ENCODE measurements at places on chromosomes 2 and 18.

DNA sequence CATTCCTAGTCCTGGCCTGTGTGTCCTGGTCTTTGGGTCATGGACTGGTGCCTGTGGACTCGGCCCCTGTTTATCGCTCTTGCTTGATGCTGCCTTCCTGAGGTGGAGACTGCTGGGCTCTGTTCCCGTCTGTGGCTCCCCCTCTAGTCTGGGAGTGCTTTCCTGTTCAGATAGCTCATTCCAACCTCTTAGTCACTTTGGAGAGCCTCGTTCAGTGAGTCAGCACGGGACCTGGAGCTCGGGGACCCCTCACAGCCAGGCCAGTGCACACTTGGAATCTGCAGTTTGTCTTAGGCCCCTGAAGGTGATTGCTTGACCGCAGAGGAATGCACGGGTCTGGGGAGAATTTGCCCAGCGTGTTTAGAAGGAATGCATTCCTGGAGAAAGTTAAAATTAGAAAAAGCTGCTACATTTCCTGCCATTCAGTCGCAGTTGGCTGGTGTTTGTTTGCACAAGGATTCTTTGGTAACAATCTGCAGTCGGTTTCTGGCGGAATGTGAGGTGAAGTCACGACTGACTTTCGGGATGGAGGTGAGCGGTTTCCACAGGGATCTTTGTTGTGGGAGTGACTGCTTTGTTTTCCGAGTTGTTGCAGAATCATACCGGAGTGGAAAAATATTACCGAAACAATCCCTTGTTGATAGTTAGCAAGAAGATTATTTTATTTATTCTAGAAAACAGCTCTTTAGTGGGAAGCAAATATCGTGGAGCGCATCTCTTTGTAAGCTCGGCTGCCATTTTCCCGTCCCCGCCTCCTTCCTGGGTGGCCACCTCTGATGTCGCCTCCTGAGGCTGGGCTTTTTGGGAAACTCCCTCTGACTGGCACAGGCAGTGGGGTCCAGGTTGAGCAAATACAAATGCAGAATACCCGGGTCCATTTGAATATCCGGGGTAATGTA lies 29.6 kb downstream of the SH3BP4 start:
- DNase-seq: no peak

- no peak for DNase-seq
Observed at GRCh38 chr2:55056024-55056521, 5.8 kb upstream of the RTN4 start.

- DNase-seq: no peak
Observed at GRCh38 chr2:100043891-100044255, 98.5 kb downstream of the AFF3 start.

- no peak for DNase-seq
Observed at GRCh38 chr18:44178476-44178875, 502.2 kb upstream of the SETBP1 start.

DNA sequence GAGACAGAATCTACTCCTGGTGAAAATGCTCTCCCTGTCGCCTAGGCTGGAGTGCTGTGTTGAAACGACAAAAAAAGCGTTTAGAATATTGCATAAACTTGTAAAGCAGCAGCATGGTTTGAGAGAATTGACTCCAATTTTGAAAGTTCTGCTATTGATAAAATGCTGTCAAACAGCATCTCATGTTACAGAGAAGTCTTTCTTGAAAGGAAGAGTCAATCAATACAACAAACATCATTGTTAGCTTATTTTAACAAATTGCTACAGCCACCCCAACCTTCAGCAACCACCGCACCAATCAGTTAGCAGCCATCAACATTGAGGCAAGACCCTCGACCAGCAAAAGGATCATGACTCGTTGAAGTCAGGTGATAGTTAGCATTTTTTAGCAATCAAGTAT lies 6.9 kb downstream of the C2orf76 start:
- DNase-seq: no peak

GRCh38 chr2:56009758-56010458 lies 86.3 kb upstream of the EFEMP1 start:
- no peak for DNase-seq

DNA sequence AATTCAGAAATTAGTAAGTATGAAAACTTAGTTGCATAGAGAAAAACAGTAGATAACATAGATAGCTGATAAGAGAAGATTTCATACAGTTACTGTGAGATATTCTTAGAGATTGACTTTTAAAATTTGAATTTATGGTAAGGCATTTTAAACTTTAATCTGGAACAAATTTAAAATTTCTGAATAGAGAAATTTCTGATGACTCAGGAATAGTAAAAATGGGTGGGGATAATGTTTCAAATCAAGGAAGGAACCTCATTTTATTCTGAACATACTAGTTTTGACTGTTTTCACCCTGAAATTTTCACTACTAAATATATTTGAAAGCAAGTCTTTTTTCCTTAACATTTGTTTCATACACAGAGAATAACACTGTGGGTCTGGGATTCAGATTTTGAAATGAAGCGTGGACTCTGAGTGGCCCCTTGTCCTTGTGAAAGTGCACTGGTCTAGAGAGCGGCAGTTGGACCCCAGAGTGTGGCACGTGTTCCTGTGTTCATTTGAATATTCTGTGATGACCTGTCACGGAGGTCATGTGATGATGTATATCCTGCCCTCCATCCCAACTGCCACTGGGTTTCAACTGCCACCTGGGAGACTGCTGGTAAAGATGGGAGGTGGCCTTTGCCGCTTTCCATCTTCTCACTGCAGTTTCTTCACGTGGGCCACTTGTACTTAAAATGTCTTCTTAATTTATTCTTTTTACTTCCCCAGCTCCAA lies 38.5 kb upstream of the RAB6D start:
- no peak for DNase-seq

- no peak for DNase-seq
Observed at GRCh38 chr2:121076498-121076820, 208.5 kb downstream of the TFCP2L1 start.

DNA sequence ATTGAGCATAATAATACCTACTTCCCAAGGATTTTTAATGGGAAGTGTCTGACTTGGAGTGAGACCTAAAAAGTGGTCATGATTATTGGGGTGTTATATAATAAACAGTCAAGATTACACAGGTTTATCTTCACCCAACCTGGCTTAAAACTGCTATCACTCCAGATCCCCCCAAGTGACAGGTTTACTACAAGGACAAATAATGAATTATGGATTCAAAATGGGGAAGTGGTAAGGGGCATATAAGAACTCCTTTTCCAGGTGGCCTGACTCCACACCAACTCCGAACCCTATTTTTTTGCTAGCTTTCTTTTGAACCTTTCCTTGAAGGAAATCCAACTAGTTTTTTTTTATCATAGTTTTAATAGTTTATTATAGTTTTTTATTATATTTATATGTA lies 663.0 kb upstream of the FANCL start:
- DNase-seq: no peak

- DNase-seq: no peak
Observed at GRCh38 chr2:181306785-181307184, 150.4 kb upstream of the ITGA4 start.

DNA sequence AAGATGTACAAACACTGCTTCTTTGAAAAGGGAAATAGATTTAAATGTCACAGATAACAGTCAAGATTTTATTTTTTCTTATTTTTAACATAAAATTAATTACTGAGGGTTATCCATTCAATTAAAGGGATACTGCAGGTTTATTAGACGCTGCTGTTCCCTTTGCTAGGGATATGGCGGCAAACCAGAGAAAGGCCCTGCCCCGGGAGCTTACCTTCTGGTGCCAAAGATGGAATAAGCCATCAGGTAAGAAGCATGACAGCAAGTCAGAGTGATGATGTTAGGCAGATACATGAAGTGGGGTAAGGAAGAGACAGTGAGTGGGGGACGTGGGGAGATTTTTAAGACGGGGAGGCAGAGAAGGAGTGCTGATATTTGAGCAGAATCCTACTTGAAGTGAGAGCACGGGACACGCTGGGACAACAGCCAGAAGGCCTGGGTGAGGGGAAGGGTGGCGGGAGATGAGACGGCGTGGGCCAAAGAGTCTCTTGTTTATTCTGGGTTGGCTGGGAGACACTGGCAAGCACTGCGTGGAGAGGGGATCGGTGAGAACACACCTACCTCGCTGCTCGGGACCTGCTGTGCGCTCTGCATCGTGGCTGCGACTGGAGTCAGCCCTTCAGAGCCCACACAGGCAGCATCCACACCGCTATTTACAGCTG lies 250.5 kb upstream of the TMEM200C start:
- no peak for DNase-seq

- no peak for DNase-seq
Observed at GRCh38 chr2:151334082-151334815, 23.1 kb upstream of the TNFAIP6 start.

DNA sequence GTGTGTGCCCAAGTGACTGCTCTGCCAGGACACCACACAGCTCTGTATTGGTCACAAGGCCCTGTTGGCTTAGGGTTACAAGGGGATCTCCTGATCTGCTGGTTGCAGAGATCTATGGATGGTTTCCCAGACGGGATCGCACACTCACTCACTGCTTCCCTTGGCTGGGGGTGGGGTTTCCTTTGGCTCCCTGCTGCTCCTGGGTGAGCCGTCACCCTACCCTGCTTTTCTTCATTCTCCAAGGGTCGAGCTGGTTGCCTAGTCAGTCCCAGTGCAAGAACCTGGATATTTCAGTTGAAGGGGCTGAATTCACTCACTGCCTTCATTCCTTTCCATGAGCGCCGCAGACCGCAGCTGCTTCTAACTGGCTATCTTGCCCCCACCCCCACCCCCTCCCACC lies 56.3 kb downstream of the GTF3C3 start:
- DNase-seq: no peak

DNA sequence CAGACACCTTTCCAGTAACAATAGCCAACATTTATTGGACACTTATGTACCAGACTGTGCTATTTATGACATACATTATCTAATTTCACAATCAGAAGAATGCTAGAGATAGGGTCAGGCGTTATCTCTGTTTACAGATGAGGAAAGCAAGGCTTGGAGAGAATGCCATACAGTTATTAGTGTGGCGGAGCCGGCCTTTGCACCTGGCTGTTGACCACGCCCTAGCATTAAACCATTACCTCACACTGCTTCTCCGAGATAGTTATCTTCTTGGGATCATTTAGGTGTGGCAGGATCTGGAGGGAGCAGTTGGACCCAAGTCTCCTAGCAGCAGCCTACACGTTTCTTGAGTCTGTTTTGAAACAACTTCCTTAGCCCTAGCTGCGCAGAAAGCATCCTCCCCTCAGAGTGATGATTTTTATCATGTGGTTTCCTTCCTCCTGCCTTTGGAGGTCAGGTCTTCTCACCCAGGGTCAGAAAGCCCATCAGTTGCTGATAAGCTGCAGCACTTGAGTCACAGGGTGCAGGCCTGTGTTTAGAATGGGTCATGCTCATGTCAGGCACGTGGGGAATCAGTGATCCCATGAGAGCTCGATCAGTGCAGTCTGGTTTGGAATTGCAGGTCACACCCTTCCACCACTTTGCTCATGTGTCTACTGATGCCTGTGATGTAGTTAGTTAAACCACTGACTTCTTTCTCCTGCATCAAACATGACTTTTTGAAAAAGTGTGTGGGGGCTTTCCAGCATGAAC lies 118.2 kb downstream of the SPTBN1 start:
- peak; percentile 80 for DNase-seq

GRCh38 chr2:127048618-127048935 lies 58.4 kb downstream of the BIN1 start:
- no peak for DNase-seq

DNA sequence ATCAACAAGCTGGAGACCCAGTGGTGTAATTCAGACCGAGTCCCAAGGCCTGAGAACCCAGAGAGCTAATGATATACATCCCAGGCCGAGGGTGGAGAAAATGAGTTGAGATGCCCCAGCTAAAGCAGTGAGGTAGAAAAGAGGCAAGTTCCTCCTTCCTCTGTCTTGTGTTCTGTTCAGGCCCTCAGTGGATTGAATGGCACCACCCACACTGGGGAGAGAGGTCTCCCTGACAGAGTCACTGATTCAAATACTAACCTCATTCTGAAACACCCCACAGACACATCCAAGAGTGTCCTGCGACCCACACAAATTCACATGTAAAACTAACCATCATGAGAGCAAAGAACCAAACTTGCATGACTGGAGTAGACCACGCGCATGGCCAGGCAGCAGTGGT lies 215.3 kb downstream of the ANAPC1 start:
- no peak for DNase-seq

Data from stimulated activated effector memory CD8-positive, alpha-beta T cell treated with anti-CD3 and anti-CD28 coated beads, Interleukin-12 subunit alpha, Interleukin-12 subunit beta, amount 100 ng/mL, for 72 hours (primary cell).